CD4-positive, CD25-positive, alpha-beta regulatory T cell (primary cell): ENCODE measurements at places on chromosomes 16 and 17.
A peak's percentile ranks its signal among the peaks of the same experiment; 100 is the strongest.

DNA sequence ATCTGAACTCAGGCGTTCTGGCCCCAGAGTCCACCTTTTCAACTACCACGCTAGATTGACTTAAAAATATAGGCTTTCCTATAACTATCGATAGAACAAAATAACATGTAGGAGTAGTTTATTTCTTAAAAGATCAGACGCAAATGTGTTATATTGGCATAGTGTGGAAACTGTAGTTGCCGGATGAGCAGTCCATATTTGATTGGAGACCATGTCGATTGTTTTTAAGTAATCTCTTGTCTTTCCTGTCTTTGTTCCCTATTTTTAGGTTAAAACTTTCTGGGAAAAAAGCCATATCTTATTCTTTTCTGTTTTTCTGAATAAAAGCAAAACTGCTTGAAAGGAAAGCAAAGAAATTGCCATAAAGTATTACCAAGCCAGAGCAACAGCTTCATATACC, 53.1 kb downstream of the GAN start:
- no peak for DNase-seq

DNA sequence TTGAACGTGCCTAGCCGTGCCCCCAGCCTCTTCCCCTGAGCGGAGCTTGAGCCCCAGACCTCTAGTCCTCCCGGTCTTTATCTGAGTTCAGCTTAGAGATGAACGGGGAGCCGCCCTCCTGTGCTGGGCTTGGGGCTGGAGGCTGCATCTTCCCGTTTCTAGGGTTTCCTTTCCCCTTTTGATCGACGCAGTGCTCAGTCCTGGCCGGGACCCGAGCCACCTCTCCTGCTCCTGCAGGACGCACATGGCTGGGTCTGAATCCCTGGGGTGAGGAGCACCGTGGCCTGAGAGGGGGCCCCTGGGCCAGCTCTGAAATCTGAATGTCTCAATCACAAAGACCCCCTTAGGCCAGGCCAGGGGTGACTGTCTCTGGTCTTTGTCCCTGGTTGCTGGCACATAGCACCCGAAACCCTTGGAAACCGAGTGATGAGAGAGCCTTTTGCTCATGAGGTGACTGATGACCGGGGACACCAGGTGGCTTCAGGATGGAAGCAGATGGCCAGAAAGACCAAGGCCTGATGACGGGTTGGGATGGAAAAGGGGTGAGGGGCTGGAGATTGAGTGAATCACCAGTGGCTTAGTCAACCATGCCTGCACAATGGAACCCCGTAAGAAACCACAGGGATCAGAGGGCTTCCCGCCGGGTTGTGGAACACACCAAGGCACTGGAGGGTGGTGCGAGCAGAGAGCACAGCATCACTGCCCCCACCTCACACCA, 724 bp downstream of the GAA start:
- no peak for DNase-seq

- DNase-seq, result peak; percentile 60
These were observed 41.5 kb downstream of the CD300LF start for GRCh38 chr17:74671031-74671771.

DNA sequence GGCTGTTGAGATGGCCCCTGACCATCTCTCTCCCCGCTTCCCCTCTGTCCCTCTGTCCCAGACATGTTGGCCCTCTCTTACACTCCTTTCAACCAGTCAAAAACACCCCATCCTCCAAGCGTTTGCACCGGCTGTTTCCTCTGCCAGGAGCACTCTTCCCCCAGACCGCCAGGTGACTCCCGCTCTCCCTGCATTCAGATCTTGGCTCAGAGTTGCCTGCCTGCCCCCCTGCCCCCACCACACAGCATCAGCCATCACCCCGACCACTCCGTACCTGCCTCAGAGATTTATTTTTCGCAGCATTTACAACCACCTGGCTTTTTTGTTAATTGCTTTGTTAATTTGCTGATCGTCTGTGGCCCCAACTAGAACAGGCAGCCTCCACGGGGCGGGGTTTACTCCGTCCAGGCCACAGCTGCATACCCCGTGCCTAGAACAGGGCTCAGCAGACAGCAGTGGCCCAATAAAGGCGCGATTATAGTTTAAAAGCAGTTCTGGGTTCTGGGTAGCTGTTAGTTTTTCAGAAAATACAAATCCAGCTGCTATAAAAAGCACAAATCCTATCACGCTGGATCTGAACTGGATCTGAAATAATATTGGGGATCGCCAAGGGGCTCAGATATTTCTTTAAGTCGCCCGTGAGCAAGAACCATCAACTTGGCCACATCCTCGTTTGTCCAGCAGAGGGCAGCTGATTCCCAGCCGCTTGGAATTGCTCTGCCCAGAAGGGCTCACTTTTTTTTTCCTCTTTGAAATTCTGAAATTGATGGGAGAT, 173.6 kb downstream of the IRF8 start:
- DNase-seq, result no peak

DNA sequence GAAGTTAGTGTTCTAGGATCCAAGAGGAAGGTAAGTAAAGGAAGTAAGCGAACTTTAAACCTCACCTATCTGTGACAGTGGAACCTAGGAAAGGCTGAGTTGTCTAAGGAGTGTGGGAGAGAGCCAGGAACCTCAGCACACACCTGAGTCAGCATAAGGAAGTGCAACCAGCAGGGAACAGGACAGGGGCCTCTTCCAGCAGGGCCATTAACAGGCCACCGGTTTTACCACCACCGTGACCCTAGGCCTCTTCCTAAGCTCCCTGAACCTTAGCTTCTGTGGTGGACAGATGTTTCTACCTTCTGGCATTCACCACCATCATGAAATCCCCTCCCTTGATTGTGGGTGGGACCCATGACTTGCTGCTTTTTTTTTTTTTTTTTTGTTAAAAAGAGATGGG, 26.7 kb upstream of the GPATCH8 start:
- DNase-seq, result no peak

DNA sequence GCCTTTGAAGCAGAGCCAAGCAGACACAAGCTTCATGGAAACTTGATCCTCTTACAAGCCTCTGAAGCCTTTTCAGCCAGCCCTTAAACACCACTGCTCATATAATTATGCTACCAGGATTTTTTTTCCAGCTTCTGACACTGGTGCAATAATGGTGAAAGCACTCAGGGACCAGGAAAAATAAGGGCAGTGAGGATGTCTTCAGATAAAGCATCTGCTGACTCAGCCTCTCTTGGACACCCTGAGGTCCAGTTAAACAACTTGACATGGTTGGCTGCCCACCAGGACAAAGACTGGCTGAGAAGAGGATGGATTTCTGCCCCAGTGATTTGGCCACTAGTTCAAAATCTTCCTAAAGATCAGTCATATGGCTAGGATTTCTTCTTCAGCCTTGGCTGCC, 124.2 kb upstream of the N4BP1 start:
- DNase-seq, result no peak

GRCh38 chr17:70629902-70630301, 460.6 kb downstream of the KCNJ2 start:
- no peak for DNase-seq
